Lung (tissue), 17 donors: ENCODE measurements at places on chromosomes 3 and 15. TPM values are rescaled to one million over a fixed set of nuclear protein-coding genes. Genes with fewer than 3 reads are reported as not detected.
A peak's percentile ranks its signal among the peaks of the same experiment; 100 is the strongest.

GRCh38 chr3:27022096-27022761 is 347.0 kb downstream of the NEK10 start:
- no peak for DNase-seq

DNA sequence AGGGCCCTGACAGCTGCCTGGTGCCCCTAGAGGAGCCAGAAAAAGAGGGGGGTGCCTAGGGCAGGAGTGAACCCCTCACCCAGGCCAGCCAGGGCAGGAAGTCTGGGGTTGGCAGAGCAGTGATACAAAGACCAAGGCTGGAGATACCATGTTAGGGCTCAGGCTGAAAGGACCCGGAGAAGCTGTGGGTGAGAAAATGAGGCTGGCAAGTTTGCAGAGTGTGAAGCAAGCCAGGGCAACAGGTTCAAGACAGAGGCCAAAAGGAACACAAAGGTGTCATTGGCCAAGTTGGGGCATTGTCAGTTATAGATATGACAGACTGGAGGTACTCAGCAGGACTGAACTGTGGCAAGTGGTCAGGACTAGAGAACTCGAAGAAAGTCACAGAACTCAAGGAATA is 40.6 kb upstream of the IREB2 start:
- DNase-seq, result no peak

DNA sequence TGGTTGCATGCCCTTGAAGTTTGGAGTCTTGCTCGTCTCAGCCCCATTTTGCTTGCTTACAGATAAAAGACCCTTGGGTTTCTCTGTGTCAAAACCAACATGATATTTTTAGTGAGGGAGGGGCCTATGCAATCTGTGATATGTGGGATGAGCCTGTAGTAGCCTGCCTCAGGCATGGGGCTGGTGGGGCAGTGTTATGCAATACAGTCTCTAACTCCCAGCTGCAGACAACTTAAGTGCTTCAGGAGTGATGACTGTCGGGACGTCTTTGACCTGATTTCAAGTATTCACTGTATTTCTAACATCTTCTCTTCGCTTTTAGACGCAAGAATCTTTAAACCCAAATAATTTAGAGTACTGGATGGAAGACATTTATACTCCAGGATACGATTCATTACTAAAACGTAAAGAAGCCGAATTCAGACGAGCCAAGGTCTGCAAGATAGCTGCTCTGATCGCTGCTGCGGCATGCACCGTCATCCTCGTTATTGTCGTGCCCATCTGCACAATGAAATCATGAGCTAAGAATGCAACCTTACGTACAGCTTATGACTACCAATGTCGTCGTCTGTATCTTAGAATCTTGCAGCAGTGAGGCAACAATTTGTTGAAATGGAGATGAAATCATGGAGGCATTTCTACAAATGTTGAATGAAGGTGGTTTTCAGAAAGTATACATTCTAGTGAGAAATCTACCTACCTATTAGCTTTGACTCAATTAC is 35.9 kb downstream of the MINAR1 start:
- DNase-seq, result no peak

DNA sequence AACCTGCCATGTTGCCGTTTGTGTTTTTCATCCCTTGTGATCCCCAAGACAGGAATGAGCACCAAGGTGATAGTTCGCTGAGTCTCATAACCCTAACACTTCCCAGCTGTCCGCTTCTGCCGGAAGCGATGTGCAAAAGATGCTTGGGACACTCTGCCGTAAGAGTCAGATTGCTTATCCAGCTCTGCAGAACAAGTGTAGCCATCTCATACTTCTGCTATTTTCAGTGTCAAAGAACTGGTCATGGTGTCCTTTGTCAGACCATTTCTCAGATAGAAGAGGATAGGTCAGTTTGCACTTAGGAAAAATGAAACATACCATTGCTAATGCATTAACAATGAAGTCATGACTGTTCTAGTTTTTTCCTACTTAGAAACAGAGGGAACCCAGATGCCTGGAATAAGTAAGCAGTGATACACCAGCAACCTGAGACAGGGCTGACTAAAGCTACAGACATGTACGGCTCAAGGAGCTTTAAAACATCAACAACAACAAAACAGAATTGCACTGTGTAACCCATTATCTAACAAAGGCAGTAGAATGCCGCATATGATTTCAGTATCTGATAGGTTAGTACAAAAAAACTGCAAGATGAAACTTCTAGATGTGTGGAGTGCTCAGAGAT is 134.0 kb upstream of the IL12A start:
- DNase-seq, result no peak

GRCh38 chr3:197490098-197491058 is 65.4 kb downstream of the BDH1 start:
- no peak for DNase-seq

GRCh38 chr3:195873281-195873887 is 35.0 kb downstream of the TNK2 start:
- no peak for DNase-seq

- no peak for DNase-seq
Observed at GRCh38 chr15:46408312-46408711, 773.5 kb downstream of the SQOR start.

DNA sequence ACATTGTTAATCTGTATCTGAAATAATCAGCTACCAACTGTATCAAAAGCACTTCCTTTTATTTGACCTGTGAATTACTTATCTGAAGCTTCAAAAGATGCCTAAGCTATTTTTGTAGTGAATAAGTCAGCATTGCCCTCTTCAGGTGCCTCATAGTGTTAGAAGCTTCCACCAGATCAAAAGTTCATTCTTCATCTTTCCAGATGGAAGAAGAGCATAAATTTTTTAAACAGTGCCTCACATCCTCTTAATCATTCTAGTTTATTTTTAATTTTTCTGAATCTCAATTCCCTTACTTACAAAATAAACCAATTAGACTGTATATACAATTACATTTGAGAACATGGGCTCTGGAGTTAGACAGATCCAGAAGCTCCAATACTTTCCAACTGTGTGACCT is 65.0 kb downstream of the MYO5A start:
- no peak for DNase-seq

GRCh38 chr3:144177649-144178048 is 206.0 kb downstream of the DIPK2A start:
- no peak for DNase-seq

DNA sequence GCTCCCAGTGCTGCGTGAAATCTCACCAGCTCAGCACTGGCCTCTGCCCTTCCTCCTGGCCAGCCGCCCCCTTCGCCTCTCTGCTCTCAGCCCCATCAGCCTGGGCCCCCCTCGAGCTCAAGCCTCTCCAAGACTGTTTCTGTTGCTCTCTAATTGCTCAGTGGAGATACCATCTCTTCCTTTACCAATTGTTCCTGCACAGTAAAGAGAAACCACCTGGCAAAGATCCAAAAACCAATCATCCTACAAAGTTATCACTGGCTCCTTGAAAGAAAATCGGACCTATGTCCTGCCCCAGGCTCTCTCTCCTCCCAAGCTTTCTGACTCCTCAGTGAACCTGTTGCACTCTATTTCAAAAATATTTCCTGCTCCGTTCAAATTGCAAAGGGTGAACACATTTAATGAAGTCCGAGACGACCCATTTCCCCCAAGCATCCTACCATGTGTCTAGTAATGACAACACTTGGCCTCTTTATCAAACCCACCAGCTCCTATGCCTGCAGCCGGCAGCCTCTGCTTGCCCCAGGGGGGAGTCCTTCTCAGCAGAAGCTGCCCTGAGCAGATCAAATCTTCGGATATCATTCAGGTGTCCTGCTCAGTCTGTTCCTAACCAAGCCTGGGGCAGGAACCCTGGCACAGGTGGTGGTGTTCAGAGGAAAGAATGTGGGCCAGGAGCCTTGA is 53.7 kb upstream of the FAM174B start:
- DNase-seq, result no peak

DNA sequence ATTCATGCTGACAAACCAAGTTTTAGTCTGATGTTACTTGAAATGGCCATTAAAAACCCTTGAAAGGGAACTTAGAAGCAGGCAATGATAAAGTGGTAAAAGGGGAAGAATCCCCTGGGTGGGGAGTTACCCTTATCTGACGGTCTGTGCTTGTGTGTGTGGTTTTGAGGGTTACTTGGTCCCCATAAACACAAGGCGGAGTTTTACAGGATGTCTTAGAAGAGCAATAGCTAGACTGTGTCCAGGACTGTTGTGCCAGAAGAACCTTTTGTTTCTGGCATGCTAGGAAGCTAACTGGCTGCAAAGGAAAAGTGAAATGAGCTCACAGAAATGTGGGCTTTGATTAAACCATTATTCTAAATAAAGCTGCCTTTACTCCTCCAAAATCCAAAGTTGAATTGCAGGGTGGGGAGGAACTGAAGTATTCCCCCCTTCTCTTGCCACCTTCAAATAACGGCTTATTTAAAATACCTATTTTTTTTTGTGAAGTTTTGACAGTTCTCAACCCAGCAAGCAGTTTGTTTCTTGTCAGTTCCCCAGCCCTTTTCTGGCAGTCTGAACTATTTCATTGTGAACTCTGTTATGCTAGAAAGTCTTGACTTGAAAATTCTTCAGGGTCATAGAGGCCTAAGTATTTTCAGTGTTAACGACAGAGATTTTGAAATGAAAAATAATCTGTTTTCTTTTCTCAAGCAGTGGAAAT is 443.5 kb downstream of the OTOL1 start:
- DNase-seq, result peak; percentile 74

DNA sequence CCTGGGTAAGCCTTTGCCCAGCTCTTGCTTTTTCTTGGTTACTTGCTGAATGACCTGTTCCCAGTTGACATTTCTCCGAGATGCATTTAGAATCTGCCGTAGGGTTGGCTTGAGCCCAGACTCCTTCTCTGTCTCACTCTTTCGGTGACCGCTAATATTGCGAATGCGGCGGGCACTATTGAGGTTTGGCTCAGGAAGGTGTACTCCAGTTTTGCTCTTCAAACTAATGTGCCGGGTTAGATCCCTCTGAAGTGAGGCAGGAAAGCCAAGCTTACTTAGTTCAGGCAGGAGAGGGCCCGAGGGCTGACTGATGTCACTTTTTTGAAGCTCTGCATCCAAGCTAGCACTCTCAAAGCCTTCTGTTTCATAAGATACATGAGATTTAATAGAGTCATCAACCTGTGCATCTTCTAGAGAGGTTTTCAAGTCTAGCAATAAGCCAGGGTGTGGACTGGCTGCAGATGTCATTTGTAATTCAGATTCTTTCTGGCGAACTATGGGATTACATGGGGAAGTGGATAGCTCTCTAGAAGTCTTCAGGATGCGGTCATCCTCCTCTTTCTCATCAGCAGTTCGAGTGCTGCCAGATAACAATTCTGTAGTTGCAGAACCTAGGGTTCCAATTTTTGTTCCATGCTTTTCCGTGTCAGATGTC is 41.0 kb downstream of the ZNF106 start:
- DNase-seq, result no peak

- no peak for DNase-seq
Observed at GRCh38 chr3:185595526-185595925, 9.4 kb downstream of the SENP2 start.

GRCh38 chr3:73188707-73189106 is 127.2 kb downstream of the EBLN2 start:
- DNase-seq, result no peak

DNA sequence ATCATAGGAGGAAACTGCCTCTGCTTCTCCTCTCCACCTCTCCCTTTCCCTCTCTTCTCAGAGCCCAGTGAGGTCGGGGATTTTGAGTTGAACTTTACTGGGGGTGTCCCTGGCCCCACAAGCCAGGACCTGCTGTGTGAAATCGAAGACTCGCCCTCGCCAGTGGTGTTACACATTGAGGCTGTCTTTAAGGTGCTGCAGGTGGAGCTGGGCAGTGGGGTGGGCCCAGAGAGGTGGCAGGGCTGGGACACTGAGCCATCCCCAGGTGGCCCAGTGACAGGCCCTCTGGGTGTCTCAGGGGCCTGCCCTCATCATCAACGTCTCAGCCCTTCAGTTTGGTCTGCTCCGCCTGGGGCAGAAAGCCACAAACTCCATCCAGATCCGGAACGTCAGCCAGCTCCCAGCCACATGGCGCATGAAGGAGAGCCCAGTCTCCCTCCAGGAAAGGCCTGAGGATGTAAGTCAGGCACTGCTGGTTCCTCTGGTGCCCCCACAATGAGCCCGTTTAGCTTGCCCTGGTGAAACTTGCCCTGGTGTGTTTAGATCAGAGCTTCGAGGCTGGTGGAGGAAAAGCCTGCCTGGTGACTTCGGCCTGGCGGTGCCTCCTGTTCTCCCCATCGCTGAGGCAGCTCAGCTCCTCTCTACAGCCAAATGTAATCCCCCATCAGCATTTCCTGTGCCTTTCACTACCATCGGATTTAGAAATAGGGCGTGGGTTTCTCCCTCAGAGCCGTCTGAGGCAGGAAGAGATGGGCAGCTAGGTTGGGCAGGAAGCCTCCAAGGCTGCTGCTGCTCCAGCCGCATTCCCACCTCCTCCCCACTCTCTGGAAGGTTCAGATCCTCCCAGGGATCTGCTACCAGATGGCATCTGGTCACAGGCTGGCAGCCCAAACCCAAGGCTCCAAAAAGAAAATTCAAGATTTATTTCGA is 39.2 kb downstream of the ACAA1 start:
- DNase-seq, result no peak

DNA sequence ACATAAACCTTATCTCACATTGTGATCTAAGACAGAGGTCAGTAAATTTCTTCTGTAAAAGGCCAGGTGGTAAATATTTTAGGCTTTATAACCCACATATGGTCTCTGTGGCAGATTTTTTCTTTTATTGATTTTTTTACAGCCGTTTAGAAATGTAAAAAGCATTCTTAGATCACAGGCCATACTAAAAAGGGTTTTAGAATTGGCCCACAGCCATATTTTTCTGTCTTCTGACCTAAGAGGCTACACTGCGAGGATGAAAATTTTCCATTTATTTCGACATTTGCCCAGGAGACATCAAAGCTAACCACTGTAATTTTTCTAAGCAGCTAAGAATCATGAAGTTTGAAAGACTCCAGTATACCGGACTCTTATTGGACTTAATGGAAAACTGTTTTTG is 377.2 kb upstream of the SGO1 start:
- peak; percentile 13 for DNase-seq

- DNase-seq, result no peak
Observed at GRCh38 chr15:49895347-49896223, 223.4 kb downstream of the ATP8B4 start.

DNA sequence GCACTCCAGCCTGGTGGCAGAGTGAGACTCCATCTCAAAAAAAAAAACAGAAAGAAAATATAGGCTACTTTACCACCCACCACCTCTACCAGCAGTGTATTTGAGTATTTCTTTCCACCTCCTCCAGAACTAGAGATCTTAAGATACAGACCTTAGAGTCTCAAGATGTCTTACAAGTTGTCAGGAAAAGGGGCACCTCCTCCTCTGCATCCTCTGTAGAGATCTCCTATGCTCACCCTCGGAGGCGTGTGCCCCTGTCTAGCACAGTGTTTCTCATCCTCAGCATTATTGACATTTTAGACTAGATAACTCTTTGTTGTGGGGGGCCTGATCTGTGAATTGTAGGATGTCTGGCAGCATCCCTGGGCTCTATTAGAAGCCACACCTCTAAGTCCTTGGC is 27.7 kb upstream of the P4HTM start:
- DNase-seq, result no peak

GPR62 gene
- polyA plus RNA-seq, result not detected

CSTA gene
- 45.9 TPM for polyA plus RNA-seq

ARIH2 gene
- polyA plus RNA-seq, result 33.1 TPM

UBXN7 gene
- polyA plus RNA-seq, result 5.2 TPM

LINGO1 gene
- polyA plus RNA-seq, result 0.33 TPM

SH2D7 gene
- not detected for polyA plus RNA-seq

ANKUB1 gene
- 1.3 TPM for polyA plus RNA-seq

ST3GAL6 gene
- 22.9 TPM for polyA plus RNA-seq
